EL (cell line): ENCODE measurements at places on chromosomes 3 and 15.

GRCh38 chr3:58022490-58022889 lies 14.3 kb downstream of the FLNB start:
- no peak for DNase-seq

- peak; percentile 36 for DNase-seq
These were observed 692 bp downstream of the UBE2E2 start for GRCh38 chr3:23203708-23204330.

- DNase-seq, result no peak
These were observed 73.9 kb upstream of the KCNH8 start for GRCh38 chr3:19074257-19074900.

DNA sequence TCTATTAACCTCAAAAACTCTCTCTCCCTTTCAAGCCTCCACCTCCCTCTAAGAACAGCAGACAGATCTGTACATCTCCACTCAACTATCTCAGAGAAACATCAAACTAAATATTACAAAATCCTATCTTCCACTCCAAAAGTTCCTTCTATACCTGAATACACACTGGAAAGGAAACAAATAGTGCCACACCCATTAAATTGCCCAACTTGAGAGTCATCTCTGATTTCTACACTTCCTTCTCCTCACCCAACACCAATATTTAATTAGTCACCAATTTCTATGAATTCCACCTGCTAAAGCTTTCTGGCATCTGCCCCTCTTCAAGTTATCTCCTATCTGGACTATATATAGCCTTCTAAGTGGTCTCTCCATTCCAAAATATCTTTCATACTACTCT lies 65.8 kb downstream of the PEAK1 start:
- DNase-seq, result peak; percentile 6
